Esophagus muscularis mucosa (tissue), 4 donors: ENCODE measurements at places on chromosomes 6 and 20. TPM values are rescaled to one million over a fixed set of nuclear protein-coding genes. Genes with fewer than 3 reads are reported as not detected.

DNA sequence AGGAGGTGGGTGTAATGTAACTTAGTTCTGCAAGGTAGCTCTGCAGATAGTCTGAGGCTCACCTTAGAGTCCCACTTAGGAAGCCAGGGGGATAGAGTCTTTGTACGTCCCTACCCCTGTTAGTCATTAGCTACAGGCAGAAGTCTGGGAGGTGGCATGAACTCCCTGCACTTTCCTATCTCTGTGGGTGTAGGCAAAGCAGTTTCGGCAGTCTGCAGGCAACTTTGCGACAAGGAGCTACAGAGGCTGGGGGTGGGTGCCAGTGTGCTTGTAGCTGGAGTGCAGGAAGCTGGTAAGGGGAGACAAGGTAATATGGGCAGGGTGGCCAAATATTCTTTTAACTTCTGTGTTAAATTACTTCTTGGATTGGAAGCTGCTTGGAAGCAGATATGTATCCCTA is 45.7 kb downstream of the NKAIN2 start:
- H3K27me3 ChIP-seq, result no peaks in the 10 kb centered on the region
- no peak for DNase-seq
- H3K4me1 ChIP-seq, result no peaks in the 10 kb centered on the region
- H3K4me3 ChIP-seq, result no peak overlapping the region
- no peak overlapping the region for H3K27ac ChIP-seq

DNA sequence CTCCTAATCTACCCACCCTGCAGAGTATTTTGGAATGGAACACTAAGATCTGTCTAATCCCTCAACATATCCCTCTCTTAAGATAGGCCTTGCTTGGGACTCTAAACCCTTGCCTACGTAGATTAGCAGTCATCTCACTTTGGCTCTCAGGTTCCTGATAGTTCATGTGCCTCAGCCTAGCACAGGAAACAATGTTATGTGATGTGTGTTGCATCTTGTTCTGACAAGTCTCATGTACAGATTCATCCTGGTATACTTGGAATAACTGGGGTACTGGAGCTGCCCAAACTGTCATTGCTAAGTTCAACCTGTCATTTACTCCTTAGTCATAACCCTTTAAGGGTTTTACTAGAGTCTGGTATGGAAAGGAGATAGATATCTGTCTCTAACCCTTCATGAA is 34.1 kb downstream of the TREML1 start:
- no peaks in the 10 kb centered on the region for H3K27me3 ChIP-seq
- H3K27ac ChIP-seq, result no peak overlapping the region
- H3K4me3 ChIP-seq, result no peak overlapping the region
- no peaks in the 10 kb centered on the region for H3K4me1 ChIP-seq
- DNase-seq, result no peak
- no peaks in the 10 kb centered on the region for H3K36me3 ChIP-seq

- no peak overlapping the region for H3K4me3 ChIP-seq
- no peaks in the 10 kb centered on the region for H3K4me1 ChIP-seq
- no peak overlapping the region for H3K27ac ChIP-seq
- no peaks in the 10 kb centered on the region for H3K36me3 ChIP-seq
- no peak for DNase-seq
These were observed 7.9 kb upstream of the ZSCAN12 start for GRCh38 chr6:28407401-28407800.

DNA sequence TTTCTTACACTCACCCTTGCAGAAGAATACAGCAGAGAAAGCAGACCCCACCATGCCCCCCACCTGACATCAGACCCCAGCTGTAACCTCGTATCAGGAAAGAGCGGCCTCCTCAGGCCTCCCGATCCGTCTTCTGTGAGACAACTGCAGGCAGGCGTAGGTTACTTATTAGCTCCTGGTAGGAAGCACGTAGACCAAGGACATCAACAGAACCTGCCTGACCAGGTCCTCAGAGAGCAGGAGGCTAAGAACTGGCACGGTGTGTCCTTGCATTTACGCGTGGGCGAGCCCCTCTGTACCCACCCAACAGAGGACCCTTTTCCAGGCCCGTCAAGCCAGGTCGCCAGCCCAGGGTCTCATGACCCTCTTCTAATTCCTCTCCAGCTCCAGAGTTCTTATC is 51.0 kb downstream of the ABHD12 start:
- no peaks in the 10 kb centered on the region for H3K27me3 ChIP-seq
- no peaks in the 10 kb centered on the region for H3K4me1 ChIP-seq
- no peak overlapping the region for H3K4me3 ChIP-seq
- H3K27ac ChIP-seq, result no peak overlapping the region

- DNase-seq, result no peak
- H3K27ac ChIP-seq, result no peak overlapping the region
- no peak overlapping the region for H3K4me3 ChIP-seq
- no peaks in the 10 kb centered on the region for H3K4me1 ChIP-seq
- no peaks in the 10 kb centered on the region for H3K36me3 ChIP-seq
These were observed 105.3 kb upstream of the BMP5 start for GRCh38 chr6:55980627-55981211.

DNA sequence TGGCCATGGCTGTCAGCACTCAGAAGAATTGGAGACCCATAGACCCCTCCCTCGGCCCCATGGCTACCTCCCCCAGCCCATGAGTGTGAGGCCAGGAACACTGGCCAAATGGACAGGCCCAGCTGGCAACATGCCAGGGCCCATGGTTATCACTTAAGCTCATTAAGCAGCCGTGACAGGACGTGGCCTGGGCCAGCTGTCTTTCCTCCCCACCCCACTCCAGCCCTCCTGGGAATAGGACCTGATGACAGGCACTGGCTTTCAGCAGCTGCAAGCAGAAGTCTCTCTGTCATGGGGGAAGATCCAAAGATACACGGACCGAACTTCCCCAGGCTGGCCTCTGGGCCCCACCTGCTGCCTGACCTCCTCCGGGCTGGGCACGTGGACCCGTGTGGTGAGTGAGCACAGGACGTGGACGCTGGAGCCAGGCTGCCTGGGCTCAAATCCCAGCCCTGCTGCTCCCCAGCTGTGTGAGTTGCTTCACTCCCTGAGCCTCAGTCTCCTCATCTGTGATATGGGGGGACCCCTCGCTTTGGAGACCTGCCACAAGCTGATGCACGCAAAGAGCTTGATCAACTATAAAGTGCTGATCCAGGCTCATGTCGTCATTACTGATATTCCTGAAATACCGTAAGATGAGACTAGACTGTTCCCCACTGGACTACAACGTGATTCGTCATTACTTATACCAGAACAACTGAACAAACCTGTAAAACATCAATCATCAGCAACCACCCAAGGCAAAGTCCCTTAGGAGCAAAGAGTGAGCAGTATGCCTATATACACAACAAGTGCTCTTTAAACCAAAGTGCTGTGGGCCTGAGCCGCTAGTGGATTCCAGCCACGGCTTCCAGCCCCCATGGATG is 22.0 kb upstream of the VSTM2L start:
- peaks cover 5% of the 10 kb centered on the region for H3K4me1 ChIP-seq
- no peaks in the 10 kb centered on the region for H3K36me3 ChIP-seq
- no peaks in the 10 kb centered on the region for H3K27me3 ChIP-seq
- no peak overlapping the region for H3K27ac ChIP-seq

DNA sequence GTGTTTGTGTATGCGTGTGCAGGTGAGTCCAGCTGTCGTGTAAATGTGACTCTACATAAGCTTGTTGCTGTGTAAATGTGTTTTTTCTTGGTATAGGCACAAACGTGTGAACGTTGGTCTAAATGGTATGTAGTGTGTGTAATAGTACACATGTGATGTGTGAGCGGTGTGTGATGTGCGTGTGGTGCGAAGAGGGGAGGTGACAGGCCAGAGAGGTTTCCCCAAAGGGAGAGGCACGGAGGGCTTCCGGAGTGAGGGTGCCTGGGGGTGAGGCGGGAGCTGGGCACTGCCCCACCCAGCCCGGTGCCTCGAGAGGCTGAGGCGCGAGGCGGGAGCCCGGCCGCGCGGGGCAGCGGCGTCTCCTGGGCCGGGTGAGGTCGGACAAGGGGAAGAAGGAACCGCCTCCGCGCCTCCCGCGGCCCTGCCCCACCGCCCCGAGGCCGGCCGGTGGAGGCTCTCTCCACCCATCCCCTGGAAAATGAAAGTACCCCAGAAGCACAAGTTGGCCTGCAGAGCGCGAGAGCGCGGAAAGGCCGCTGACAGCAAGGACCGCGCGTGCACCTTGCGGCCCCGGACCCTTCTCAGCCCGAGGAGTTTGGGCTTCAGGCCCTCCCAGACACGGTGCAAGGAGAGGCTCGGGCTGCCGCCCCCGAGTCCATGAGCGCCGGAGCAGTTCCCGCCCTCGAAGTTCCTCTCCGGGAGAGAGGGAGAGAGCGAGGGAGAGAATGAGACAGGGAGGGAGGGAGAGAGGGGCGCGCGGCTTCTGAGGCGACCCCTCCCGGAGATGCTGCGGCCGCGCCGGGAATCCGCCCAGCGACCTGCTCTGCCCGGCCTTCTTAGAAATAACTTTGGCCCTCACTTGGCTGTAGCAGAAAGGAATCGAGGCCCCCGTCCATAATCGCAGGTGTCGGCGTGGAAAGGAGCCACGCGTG is 43.2 kb upstream of the OSTM1 start:
- H3K36me3 ChIP-seq, result no peaks in the 10 kb centered on the region
- H3K4me3 ChIP-seq, result peak overlapping the region; percentile 76
- DNase-seq, result peak; percentile 89
- peaks cover 13% of the 10 kb centered on the region for H3K27me3 ChIP-seq

GRCh38 chr6:21000331-21000801 is 466.1 kb downstream of the CDKAL1 start:
- peaks cover 14% of the 10 kb centered on the region for H3K4me1 ChIP-seq
- no peak for DNase-seq
- H3K4me3 ChIP-seq, result no peak overlapping the region
- H3K27ac ChIP-seq, result no peak overlapping the region
- H3K36me3 ChIP-seq, result no peaks in the 10 kb centered on the region

DNA sequence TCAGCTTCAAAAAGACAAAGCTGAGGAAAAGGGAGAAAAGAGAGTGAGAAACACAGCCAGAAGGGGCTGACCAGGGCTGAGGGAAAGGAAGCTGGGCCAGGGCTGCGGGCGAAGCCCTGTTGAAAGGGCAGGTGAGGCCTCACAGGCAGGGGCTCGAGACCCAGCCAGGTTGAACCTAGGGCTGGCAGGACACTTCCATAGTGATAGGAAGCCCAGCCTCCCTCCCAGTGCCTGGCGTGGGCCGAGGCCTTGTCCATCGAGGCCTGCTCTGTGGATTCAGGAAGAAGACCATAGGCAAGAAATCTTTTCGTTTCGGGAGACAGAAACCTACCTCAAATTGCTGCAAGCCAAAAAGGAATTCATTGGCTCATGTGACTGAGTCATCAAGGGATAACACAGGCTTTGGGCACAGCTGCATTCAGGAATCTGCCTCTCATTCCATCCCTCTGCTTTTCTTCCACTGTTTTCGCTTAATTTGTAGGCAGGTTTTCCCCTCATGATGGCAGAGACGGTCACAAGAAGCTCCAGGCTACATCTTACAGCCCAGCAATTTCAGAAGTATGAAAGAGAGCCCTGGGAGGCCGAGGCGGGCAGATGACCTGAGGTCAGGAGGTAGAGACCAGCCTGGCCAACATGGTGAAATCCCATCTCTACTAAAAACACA is 311.1 kb upstream of the SULF2 start:
- no peak overlapping the region for H3K27ac ChIP-seq
- no peaks in the 10 kb centered on the region for H3K4me1 ChIP-seq
- DNase-seq, result no peak
- no peaks in the 10 kb centered on the region for H3K27me3 ChIP-seq
- H3K4me3 ChIP-seq, result no peak overlapping the region

GRCh38 chr6:135673501-135674309 is 176.2 kb upstream of the AHI1 start:
- H3K36me3 ChIP-seq, result no peaks in the 10 kb centered on the region
- H3K27me3 ChIP-seq, result no peaks in the 10 kb centered on the region
- no peak for DNase-seq
- no peak overlapping the region for H3K4me3 ChIP-seq
- H3K27ac ChIP-seq, result no peak overlapping the region

DNA sequence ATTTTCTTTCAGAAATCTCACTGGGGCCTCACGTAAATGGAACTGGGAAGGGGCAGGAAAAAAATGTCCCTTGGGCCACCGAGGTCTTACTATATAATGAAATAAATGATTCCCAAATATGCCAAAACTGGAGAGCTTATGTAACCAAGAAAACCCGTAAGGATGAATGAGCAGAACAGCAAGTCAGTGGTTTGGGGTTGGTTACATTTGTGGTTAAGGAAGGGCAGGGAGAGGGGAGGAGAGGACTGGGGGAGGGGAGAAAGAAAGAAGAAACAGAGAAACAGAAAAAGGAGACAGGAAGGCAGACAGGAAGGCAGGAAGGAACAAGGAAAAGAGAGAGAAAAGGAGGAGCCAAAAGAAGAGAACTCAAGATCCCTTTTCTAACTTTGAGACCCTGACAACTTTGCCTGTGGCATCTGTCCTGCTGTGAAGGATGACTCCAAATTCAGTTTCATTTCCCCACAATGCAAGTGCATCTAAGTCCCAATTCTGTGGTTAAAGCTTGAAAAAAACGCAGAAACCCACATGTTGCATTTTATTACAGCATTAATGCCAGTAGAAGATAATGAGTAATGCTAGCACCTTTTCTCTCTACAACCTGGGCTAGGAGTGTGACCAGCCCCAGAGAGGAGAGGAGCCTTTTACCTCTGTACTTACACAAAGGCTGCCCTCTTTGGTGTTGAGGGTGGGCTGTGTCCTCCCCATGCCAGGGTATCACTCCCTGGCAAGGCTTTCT is 10.8 kb upstream of the ARMC2 start:
- no peaks in the 10 kb centered on the region for H3K27me3 ChIP-seq
- DNase-seq, result no peak
- H3K4me1 ChIP-seq, result no peaks in the 10 kb centered on the region
- H3K27ac ChIP-seq, result no peak overlapping the region

- H3K4me1 ChIP-seq, result no peaks in the 10 kb centered on the region
- no peak for DNase-seq
- no peak overlapping the region for H3K27ac ChIP-seq
These were observed 41.9 kb upstream of the TAB2 start for GRCh38 chr6:149275621-149276020.

DNA sequence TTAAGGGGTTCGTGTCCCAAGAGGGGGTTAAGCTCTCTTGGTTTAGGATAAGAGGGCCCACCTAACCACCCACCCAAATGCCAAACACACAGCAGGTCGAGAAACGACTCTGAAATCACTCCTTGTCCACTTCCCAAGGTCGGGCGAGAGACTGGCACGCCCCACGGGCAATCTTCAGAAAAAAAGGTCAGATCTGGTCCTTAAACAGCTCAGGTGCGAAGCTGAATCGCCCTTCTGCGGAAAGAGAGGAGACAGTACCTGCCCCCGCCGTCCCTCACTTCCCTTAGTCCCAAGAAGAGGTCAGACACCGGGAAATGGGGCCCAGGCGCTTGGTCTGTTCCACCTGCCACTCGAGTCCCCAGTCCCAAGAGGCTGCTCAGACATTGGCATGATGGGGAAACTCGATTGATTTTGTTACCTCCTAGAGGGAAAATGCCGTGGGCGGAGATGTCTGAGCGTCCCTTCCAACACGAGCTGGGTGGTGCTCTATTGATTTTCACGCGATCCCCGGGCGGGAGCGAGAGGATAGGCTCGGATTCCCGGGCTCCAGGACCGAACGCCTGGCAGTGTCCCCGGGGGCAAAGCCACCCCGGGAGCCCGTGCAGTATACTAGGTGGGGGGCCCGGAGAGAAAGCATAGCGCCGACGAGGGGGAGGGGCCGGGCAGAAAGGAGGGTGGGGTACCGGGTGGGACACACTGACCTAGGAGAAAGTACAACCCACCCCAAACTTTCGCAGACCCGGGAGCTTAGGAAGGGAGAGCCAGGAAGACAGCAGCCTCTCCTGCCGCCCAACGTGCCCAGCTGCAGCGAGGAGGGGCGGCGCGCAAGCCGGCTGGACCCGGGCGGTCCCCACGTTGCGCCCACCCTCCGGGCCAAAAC is 1.1 kb upstream of the SAMD5 start:
- peak overlapping the region; percentile 23 for H3K27ac ChIP-seq
- H3K36me3 ChIP-seq, result no peaks in the 10 kb centered on the region
- H3K4me1 ChIP-seq, result peaks cover 31% of the 10 kb centered on the region
- no peak for DNase-seq

Gene ANKRD66
- total RNA-seq, result not detected

Gene NKAIN4
- not detected for total RNA-seq

Gene PMEPA1
- 17.0 TPM for total RNA-seq

Gene MAP7
- 1.9 TPM for total RNA-seq

Gene MYL9
- 3,466 TPM for total RNA-seq

Gene TOX2
- 35.3 TPM for total RNA-seq
